ENCODE measurements at places on chromosomes 3 and 15.

DNA sequence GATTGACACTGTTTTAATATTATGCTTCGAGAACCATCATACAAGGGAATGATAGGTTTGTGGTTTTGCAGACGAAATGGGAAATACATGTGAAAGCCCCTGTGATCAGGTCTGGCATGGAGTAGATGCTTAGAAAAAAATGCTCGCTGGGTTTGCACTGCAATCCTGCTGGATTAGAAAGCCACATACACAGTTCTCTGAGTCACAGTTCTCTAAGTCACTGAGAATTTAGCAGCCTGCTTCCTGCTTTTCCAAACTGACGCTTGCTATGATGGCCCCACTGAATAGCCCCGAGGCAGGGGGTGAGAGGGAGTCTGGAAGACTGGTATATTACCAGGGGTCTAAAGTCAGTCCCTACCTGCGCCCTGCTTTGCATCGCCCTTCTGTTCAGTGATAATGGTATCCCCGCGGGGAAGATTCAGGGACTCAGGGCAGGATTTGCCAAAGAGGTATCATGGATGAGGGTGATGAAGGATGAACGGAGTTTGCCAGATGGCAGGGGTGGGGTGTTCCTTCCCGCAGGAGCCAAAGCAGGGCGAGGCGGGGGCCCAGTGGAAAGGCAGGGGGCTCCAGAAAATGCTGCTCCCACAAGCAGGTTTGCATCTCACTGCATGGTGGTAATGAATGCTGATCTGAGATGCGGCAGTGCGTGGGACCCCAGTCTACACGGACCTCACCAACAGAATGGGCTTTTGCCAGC lies 82.3 kb downstream of the IQSEC1 start:
- no peak for DNase-seq

DNA sequence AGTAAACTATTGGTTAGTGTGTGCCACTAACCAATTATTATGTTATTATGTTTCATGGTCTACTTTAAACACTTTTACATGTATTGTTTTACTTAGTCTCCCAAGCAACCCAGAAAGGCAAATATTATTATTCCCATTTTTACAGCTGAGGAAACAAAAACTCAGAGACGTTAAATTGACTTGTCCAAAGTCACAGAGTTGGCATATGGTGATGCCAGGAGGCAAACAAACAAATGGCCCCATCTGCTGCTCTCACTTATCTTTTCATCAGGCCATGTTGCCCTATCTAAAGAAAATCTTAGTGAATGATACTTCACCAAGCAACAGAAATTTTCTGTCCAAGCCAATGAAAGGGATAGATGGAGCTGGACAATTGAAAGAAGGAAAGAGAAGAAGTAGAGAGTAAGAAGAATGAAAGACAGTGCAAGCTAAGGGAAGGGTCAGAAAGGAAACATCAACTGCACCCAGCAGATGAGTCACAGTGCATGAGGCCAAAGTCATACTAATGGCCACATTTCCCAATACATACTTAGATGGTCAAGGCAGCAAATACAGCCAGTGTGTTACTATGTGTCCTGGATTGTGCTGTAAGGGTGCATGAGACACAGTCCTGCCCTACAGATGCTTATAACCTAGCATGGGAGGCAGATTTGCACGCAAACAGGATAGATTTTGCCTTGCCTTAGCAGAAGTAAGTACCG lies 266.9 kb downstream of the KCNMB2 start:
- no peak for DNase-seq

- DNase-seq = no peak
Measured at GRCh38 chr15:59590027-59590426, 21.6 kb upstream of the GCNT3 start.

GRCh38 chr15:67114846-67115585 lies 49.6 kb downstream of the SMAD3 start:
- DNase-seq = no peak

GRCh38 chr3:127691489-127691888 lies 18.7 kb downstream of the ABTB1 start:
- no peak for DNase-seq

DNA sequence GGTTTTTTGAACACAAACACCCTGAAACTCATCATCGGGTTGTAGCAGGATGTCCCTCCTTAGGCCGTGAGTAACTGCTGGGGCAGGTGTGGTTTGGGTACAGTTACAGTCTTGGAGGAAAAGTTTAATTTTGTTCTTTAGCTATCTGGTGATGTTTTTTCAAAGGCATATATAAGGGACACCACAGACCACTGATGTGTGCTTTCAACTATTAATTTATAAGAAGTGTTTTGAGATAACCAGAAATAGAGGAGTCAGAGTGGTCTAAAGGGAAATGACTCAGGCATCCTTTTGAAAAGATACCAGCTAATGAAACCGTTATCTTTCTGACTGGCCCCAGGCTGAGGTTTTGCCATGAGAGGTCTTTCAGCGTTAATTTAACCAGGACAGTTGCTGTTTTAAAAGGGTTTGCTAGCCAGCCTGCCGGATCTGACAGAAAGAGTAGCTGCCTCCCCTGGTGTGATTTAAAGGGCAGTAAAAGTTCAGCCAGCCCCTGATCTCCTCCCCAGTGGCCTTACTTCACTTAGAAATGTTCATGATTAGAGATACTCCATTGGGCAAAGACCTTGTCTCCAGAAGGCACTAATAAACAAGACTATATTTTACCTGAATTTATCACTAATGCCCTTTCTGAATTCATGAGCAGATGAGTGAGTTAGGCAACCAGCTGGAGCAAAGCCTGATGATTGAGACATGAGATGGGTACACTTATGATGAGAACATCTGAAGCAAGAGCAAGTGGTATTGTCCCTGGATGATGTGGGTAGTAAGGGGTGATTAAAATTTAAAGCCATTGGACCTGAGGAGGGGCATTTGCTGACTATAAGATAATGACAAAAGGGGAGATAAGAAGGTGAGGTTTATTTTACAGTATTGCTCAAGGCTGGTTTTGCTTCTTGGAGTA lies 482.5 kb upstream of the TBL1XR1 start:
- no peak for DNase-seq

GRCh38 chr3:180888992-180889560 lies 23.4 kb upstream of the FXR1 start:
- no peak for DNase-seq

DNA sequence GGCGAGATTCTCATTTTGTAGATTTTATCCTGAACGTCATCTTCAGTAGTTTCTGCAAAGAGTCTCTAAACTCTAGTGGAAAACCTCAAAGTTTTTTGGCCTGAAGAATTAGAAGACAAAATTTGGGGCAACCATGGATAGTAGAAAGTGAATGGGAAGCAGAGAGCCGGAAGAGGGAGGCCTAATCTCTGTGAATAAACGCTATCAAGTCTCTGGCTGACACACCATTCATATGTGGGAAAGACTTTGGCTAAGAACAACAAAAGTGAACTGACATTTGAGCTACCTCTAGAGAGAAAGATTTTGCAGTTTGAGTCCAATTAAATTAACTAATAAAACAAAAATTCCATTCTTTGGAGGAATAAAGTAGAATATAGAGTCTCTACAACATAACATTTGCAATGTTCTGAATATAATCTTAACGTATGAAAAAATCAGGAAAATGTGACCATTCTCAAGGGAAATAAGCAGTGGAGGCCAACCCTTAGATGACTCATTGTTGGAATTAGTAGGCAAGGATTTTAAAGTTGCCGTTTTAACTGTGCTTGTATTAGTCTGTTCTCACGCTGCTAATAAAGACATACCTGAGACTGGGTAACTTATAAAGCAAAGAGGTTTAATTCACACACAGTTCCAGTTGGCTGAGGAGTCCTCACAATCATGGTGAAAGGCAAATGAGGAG lies 184.6 kb downstream of the C3orf38 start:
- DNase-seq = no peak

All from NAMALWA (cell line).